ENCODE measurements at places on chromosomes 2 and 18. TPM values are rescaled to one million over a fixed set of nuclear protein-coding genes. Genes with fewer than 3 reads are reported as not detected.

DNA sequence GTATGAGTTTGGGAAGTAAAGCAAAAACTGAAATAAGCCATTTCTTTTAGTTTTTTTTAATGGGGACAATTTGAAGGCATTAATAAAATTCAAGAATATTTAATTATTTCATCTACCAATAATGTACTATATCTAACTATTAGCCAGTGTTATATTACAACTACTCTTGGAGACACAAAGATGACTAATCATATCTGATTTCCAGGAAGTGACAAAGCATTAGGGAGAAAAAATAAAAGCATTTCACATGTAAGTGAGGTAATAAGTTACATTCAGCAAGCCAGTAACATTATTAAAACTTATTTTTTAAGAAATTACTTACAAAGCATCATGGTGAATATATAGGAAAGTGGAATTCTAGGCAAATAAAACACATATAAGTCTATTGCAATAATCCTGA is 781.3 kb upstream of the NRXN1 start:
- DNase-seq: no peak

DNA sequence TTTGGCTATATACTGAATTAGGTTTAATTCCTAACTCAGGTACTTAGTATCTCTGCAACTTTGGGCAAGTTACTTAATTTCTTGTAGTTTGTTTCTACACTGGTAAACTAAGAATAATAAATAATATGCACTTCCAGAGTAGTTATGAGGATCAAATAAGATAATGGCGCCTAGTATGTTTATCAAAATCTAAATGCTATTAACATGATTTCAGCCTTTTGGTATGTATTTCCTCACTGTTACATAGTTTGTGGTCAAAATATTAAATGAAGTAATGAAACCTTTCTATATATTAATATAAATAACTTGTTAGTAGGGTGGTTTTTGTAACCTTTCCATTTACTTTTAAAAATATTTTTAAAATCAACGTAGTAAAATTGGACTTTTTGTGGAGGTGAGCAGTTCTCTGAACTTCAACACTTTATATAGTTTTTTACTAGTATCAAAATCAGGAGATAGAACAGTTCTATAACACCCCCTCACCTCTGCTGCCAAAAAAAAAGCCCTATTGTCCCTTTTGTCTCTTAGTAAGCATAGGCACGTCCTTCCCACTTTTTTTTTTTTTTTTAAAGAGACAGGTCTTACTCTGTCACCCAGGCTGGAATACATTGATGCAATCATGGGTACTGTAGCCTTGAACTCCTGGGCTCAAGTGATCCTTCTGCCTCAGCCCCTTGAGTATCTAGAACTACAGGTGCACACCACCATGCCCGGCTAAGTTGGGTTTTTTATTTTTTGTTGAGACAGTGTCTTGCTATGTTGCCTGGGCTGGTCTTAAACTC is 44.8 kb downstream of the RAB3GAP1 start:
- DNase-seq: no peak

GRCh38 chr18:23835091-23835490 is 145.8 kb downstream of the LAMA3 start:
- DNase-seq: no peak

DNA sequence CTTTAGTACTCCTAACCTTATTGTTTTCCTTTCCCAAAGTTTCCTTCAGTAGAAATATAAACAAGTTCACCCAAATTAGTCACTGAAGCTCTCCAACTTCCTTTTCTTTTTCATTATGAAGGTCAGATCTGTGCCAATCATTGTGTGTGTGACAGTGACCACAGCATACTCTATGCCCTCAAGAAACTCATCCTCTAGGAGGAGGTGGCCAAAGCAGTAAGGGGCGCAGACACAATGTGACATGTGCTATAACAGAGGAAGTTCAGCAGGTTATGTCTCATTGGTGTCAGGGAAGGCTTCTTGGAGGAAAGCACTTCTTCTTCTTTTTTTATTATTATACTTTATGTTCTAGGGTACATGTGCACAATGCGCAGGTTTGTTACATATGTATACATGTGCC is 60.0 kb upstream of the PSME4 start:
- no peak for DNase-seq

DNA sequence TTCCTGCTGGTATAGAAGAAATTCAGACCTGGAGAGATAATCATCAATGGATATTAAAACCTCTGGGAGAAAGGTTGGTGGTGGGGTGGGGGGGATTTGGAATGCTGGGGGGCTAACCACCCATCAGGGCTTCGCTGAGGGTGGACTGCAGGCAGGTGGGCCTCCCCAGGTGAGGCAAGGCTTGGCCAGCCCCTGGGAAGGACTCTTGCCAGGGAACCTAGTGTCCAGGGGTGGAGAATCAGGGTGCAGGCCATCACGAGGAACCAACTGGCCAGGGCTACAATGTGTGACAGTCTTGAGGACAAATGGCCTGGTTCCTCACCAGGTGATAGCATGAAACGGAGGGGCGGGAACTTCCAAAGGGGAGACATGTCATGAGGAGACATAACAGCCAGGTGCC is 11.8 kb downstream of the RAB11FIP5 start:
- no peak for DNase-seq

DNA sequence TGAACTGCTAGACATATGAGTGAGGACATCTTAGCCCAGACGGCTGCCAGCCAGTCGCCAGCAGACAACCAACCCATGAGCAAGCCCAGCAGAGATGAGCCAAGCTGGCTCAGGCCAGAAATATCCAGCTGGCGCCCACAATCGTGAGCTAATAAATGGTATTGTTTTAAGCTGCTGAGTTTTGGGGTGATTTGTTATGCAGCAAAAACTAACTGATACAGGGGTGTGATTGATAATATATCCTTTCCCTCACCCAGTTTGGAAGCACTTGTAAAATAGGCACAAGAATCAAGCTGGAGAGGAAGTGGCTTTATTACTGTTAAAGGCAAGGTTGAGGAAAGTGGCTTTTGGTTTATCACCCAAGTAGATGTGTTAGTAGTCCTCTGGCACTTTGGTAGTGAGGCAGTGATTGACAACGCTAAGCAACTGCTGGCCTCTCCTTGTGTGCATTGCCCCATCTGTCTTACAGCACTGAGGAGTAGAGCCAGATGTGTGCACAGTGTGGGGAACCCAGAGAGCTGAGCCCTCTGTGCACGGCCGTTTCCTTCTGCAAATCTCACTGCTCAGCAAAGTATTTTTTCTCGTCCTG is 110.1 kb downstream of the MYO1B start:
- no peak for DNase-seq

DNA sequence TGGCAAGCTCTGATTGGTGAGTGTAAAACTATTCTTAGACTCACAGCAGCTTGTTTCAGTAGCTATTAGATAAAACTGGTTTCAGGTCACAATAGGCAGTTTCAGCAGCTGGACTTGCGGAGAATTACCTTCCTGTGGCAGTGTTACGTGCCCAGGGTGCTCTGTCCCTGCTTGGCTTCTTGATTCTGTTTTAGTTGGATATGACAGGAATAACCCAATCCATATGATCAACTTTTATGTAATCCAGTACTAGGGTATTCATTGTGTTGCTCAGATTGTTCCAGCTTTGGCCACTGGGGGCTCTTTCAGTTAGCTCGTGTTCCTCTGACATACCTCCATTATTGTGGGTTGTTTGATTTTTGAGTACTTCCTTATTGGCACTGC is 43.1 kb downstream of the INPP4A start:
- DNase-seq: no peak

DNA sequence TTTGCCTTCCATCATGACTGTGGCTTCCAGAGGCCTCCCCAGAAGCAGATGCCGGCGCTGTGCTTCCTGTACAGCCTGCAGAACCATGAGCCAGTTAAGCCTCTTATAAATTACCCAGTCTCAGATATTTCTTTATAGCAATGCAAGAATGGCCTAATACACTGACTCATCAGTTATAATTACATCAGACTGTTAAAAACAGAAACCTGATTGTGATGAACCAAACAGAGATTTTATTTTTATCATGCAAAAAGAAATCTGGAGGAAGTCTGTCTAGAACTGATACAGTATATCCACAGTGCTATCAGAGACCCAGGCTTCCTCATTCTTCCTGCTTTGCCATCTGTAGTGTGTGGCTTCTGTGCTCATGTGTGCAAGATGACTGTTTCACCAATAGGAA is 93.4 kb upstream of the MEX3C start:
- no peak for DNase-seq

- no peak for DNase-seq
Measured at GRCh38 chr2:150081775-150082481, 405.5 kb downstream of the RND3 start.

DNA sequence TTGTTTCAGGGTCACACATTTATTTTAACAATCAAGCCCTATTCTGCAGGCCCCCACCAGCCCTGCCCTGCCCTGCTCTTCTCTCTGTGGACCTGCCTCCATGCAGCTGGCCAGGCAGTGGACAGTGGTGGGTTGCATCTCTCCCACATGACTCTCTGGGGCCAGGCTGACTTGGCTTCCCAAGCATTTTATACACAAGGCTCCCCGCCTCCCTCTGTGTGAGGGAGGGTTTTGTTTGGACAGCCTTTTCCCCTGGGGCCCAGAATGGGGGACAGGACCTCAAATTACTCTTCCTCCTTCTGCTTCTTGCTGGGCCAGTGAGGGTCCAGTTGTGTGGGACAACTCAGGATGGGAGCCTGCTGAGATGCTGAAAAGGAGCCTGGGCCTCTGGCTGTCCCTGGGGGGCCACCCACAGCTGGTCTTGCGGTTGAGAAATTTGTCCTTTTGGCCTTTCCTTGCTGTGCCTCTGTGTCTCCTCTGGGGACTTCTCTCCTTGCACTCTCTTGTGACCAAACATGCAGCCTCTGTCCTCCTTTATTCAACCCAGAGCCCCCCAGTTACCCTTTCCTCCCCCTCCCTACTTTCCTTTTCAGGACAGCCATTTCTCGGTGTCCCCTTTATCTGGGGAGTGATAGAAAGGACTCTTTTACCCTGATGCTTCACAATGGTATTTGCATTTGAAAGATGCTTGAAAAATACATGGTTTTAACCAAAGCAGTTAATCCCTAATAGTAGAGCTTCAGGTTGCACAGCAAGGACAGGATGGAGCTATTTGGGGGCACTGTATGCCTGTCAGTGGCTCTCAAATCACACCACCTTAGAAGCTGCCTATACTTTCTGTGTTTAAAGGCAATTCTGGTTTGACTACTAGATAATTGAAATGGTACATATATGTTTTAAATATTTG is 151.1 kb downstream of the FHOD3 start:
- DNase-seq: no peak

DNA sequence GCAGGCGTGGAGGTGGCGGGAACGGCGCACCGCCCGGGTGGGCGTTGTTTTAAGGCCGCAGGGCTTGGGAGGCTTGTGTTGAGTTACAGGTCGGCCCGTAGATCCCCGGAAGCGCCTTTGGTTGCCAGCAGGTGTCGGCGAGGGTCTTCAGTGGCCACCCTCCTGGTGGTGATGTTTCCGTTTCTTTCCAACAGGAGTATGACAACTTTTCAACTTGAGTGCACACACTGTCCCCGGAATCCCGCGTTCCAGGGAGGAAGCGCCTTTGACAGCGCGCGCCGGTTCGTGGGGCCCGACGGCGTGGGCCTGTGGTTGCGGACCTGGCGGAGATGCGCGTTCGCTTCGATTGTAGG is 1.0 kb upstream of the HDAC4 start:
- no peak for DNase-seq

DNA sequence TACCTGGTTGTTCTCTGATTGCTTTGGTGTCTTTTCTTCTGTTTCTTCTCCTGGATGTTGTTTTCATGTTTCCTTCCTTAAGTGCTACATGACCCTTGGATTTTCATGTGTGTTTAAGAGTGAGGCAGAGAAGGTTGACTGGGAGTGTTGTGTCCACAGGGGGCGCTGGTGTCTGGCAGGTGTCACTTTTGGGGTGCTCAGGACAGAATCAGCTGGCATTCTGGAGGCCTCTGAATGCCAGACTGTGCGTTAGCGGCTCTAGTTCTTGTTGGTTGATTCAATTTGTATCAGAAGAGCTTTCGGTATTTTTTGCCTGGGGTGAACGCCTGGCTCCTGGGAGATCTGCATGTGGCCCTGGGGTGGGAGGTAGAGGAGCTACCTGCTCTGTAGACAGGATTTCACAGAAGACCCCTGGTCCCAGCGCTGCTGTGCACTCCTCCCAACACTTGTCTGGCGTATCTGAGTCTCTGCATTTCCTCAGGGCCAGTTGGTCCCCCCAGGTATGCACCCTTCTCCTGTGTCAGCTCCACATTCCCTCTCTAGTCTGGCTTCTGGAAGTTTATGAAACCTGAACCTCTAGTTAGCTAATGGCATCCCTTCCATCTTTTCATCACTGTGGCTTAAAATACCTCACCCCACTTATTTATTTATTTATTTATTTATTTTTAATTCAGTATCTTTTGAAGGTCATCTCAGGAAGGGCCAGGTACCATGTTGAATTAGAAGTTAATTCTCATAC is 1.1 kb downstream of the GREB1 start:
- no peak for DNase-seq

GRCh38 chr2:101179982-101180381 is 28.8 kb upstream of the TBC1D8 start:
- no peak for DNase-seq

GRCh38 chr2:64327510-64328414 is 126.2 kb upstream of the LGALSL start:
- peak; percentile 53 for DNase-seq

DNA sequence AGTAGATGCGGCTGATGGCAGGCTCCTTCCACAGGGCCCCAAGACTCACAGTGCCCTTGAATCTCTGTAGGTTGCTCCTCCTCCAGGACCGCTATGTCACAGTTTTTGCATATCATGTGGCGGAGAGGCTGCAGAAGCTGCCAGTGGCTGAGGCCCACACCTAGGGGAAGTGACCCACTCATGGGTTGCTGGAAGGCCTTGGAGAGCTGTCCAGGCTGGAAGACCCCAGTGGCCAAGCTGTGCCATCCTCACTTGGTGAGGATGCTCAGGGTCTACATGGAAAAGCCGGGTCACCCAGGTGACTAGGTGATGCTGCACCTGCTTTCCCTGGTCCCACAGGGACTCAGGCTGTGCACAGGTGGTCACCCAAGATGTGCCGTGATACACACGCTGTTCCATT is 90.6 kb downstream of the SEPTIN10 start:
- DNase-seq: no peak

DNA sequence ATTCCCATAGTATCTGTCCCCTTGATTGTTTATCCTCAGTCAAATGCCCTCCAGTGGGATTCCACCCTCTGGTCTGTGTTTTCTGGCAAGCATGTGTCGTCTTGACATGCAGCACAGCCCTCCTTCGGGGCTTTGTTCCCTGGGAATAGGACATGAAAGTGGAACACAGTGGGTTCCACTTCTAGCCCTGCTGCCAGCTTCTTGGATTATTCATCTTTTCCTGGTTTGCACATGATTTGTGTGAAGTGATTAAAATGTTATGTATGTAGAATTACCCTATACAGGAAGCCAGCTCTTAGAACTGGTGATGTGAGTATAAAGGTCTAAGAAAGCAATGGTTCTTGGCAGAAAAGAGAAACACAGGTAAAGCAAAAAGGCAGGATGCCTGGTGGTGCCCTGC is 142.3 kb downstream of the TANC1 start:
- DNase-seq: no peak

Gene NEU2
- not detected for total RNA-seq

Gene LYG2
- total RNA-seq: not detected

Gene ANKMY1
- 61.3 TPM for total RNA-seq

Gene RGPD3
- 0.16 TPM for total RNA-seq

Gene MC4R
- total RNA-seq: not detected

Gene KLHL41
- not detected for total RNA-seq

Gene GALR1
- not detected for total RNA-seq
